ENCODE measurements at places on chromosomes 2 and 18.

DNA sequence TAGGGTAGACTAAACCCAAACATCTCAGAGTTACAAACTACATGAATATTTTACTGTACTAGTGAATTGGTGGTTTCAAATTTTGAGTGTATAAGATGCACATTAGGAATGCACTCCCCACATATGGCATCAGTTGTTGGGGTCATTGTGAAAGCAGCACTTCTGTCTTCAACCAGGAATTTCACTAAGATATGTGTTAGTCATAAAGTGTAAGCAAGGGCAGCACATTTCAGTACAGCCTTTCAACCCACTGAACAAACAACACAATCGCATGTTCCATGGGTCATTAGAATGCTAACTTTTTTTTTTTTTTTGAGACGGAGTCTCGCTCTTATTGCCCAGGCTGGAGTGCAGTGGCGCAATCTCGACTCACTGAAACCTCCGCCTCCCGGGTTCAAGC is 164.1 kb upstream of the MAP2 start:
- no peak for DNase-seq

DNA sequence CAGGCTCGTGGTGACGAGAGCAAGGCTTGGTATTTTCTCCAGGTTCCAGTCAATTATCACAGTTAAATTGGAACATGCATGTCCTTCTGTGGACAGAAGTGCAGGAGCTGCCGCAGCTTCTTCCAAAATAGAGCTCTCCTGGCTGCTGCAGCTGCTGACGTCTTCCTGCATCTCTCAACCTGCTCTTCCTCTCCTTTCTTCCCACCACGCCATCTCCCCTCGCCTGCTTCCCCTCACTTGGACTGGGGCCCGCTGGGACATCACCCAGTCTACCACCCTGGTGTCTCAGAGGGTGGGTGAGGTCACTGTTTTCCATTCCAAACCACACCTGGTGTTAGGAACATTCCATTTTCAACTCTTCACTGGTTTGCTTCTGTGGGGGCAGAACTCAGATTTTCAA is 41.4 kb downstream of the SPP2 start:
- DNase-seq: no peak

- no peak for DNase-seq
Measured at GRCh38 chr18:47968006-47968676, 37.7 kb upstream of the SMAD2 start.

DNA sequence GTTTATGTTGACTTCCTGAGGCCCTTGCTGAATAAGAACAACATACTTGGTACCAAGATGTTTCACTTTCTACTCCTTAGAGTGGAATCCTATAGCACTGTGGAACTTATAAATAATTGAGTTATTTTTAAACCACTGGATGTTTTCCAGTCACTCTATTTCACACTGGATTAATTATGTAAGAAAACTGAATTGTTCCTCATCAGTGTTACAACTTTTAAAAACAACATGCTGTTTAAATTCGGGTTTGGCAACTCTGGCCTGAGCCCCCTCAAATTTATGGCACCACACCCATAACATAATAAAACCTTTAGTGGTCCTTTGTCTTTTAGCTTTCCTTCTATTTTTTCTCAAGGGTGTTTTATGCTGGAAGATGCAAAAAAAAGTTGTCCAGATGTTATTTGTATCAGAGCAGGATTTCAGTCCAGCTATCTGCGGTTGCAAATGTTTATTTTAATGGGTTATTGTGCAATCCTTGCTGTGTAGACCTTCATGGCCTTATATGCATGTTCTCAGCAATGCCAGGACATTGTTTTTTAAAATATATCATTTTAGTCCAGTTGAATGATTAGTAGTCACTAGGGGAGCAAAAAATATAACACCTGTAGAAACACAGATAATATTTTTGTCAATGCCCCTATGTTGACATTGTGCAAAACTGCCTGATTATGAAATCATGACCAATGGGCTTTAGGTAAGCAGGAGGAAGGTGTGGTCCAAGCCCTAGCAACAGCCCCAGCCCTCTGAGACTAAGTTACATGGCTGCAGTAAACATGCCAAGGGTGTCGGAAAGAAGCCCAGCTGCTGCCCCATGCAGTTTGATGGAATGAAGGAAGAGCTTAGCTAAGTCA is 638.0 kb upstream of the ZEB2 start:
- no peak for DNase-seq

DNA sequence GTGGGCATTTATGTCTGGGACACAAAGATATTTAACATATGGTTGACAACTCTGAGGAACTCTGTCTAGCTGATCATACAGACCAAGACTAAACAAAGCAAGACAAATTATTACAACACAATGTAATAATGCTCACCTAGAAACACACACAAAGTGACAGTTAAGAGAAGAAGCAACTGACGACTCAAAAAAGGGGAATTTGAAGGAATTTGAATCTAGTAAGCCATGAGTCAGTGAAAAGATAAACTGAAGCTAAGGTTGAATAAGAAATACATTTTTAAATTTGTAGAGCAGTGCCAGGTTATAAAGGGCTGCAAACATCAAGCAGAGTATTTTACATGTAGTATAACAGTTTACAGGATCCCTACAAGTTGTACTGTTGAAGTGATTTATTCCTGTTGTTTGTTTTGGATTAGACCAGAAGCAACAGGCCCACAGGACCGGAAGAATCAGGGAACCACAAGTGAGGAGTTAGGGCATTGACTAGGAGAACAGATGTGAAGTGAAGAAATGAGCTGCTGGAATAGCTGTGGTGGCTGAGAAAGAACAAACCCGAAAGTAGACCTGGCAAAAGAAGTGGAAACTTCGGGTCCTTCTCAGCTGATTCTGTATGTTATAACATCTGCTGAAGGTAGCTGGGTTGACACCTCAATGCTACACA is 35.6 kb downstream of the IFIH1 start:
- DNase-seq: no peak

DNA sequence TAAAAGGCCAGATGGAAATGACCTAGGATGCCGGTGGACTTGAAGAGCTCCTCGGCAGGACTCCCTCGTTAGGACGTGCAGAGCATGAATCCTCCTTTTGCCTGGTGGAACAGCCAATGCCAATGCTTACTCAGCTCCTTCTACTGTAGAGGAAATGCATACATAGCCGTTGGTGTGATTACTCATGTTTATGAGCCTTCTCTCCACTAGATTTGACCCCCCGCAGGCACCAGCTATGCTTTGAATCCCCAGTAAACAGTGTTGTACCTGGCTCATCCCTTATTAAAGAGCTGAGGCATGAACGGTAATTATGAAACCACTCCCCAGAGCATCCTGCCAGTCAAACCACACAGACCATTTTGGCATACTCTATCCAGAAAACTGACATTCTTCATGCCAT is 172.8 kb downstream of the ANTXR1 start:
- peak; percentile 73 for DNase-seq

- peak; percentile 8 for DNase-seq
Measured at GRCh38 chr2:207073801-207074678, 91.7 kb downstream of the KLF7 start.

DNA sequence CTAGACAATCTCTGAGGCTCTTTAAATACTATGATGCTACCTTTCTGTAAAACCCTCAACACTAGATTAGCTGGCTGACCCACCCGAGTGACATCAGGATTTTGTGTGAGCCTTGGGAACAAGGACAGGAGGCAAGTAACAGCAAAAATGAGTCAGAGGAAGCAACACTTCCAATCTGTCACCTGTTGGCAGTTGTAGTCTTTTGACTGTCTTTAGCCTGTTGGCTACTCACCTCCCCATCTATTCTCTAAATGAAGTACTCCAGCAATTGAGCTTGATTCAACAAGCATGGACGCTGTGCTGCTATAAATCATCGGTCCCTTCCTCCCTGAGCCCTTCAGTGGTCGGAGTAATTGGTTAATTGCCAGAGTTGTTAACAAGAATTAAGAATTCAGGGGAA is 898.7 kb downstream of the BCL11A start:
- peak; percentile 64 for DNase-seq

DNA sequence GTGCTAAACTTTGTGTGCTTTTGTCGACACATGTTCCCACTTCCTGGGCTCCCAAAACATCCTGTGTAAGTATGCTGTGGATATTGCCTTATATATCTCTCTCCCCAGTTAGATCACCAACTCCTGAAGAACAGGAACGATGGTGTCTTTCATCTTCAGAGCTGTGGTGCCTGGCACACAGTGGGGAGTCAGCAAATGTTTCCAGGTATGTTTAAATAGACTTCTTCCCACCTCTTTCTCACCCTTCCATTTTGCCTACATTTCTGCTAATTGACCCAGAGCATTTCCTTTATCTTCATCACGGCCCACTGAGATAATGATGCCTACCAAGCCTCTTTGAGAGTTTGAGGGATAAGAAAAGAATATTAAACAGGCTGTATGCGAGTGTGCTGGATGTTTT is 60.7 kb downstream of the RND3 start:
- no peak for DNase-seq

GRCh38 chr18:54956506-54956905 is 2.8 kb downstream of the CCDC68 start:
- no peak for DNase-seq

GRCh38 chr2:67668538-67668937 is 271.4 kb downstream of the ETAA1 start:
- no peak for DNase-seq

- DNase-seq: no peak
Measured at GRCh38 chr2:64985447-64985846, 3.8 kb upstream of the SLC1A4 start.

- no peak for DNase-seq
Measured at GRCh38 chr2:132780651-132781050, 110.6 kb upstream of the LYPD1 start.

DNA sequence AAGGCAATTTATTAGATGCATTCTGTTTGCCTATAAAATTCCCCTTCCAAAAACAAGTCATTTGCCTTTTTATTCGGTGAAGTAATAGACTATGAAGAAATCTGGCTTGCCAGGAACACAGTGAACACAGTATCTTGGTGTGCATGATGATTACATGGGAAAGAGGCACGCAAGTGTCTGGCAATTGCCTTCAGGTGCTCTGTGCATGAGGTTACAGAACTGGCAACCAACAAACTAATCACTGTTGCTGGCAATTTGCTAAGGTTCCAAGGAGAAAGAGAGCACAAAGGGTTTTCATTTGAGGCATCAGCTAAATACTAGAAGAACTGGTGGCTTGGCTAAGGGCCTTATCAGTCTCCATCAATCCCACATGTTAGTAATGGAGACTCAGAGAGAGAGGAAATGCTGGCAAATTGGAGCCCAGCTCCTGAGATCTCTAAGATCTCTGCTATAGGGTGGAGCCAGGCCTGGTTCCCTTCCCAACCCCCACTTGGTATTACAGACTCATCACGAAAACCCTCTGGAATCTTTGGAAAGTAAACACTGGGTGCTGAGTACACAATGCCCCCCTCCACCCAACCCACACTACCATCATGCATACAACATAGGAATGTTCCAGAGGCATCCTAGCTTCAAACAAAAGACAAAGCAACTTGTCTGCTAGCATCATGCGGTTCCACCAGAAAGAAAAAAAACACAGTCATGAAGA is 10.4 kb downstream of the RNF152 start:
- DNase-seq: no peak

- DNase-seq: no peak
Measured at GRCh38 chr18:66264130-66264529, 339.8 kb downstream of the CDH19 start.

DNA sequence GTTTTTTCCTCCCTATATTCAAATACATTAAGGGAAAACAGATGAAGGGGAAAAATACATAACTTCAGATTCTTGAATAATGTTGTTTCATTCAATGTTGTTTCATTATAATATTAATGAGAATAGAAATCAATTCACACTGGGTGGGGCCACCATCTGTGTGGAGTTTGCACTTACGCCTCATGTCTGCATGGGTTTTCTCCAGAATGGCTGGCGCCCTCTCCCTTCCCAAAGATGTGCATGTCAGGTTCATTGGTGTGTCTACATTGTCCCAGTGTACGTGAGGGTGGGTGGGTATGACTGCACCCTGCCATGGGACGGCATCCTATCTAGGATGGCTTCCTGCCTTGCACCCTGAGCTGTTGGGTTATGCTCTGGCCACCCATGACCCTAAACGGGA is 51.7 kb downstream of the COBLL1 start:
- DNase-seq: no peak

DNA sequence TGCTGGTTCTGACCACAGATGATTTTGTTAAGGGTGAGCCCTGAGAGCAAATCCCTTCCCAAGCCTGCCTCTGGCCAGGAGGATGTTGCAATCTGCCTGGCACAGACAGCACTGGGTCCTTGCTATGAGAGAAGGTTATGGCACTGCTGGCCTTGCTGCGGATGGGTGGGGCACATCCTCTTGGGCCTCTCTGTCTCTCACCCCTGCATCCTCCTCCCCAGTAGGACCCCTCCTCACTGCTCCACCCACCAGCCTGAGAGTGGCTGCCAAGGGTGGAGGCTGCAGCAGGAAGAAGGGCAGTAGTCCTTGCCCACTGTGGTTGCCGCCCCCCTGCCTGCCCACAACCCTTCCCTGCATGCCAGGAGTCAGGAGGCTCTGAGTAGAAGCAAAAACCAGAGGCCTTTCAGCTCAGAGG is 180.9 kb downstream of the ZBTB7C start:
- no peak for DNase-seq

DNA sequence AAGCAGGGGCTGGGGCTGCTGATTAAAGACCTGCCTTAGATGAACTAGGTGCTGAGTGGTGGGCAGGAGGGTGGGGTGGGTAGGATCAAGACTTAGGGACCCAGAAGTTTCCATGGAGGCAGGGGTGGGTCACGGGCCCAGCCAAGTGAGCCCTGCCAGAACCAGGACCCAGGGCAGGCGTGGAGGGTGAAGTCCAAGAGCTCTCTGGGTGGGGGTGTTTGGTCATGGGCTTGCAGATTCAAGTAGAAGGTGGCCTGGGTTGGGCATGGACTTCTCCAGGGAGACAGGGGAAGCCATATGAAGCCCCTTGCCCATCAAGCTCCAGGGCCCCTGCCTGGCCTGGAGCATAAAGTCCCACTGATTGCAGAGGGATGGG is 168.8 kb downstream of the SMAD7 start:
- no peak for DNase-seq

- DNase-seq: no peak
Measured at GRCh38 chr18:37805773-37806404, 240.3 kb upstream of the CELF4 start.

GRCh38 chr2:10885094-10885860 is 26.5 kb upstream of the KCNF1 start:
- no peak for DNase-seq

GRCh38 chr2:168673265-168674189 is 128.9 kb upstream of the NOSTRIN start:
- no peak for DNase-seq

- no peak for DNase-seq
Measured at GRCh38 chr2:231344851-231345250, 50.7 kb upstream of the B3GNT7 start.

GRCh38 chr2:120403676-120404075 is 57.7 kb downstream of the INHBB start:
- no peak for DNase-seq

- DNase-seq: peak; percentile 95
Measured at GRCh38 chr18:63271148-63271547, 48.4 kb downstream of the BCL2 start.

All from NCI-H1417 (cell line).